ENCODE measurements at places on chromosomes 2 and 18.

DNA sequence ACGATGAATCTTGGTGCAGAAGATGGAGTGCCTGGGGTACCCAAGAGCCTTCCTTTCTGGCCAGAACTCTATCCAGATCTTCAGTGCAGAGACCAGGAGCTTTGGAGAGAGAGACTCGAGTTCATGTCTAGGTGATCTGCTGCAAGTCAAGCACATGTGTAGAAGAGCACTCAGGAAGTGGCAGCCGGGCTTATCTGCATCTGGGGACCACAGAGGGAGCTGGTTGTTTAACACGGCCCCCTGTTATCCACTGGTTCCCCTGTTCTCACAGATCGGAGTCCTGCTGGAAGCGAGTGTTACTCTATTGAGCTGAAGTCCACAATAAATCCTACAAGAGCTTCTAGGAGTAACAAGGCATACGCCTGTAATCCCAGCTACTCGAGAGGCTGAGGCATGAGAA, 128.3 kb downstream of the ACOXL start:
- no peak for DNase-seq

DNA sequence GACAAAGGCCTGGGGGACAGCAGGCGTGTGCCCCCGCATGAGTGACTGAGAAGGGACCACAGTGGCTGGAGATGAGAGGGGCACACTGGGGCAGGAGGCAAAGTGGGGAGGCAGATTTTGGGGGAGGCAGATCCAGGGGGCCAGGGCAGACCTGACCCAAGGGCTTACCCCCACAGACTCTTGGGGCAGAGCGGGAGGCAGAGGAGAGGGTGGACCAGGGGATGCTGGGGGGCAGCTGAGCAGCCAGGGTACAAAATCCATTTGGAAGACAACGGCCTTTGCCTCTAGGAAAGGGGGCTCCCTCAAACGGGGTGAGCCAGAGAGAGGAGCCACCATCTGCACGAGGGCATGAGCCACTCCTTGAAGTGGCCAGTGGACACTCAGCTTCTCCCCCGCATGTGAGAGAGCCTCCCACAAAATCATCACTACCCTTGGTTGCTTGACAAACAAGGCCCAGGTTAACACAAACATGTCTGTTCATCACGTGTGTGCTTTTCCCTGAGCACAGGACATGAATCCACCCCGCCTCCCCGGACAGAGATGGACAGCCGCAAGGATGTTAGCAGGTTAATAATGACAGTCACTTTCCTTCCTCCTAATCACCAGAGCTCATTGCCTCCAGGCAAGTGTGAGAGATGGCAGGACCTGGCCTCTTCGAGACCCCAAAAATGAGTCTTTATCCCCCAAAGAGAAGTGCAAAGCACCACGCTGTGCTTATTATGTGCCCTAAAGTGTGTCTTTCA, 72.0 kb upstream of the RAB6C start:
- no peak for DNase-seq

DNA sequence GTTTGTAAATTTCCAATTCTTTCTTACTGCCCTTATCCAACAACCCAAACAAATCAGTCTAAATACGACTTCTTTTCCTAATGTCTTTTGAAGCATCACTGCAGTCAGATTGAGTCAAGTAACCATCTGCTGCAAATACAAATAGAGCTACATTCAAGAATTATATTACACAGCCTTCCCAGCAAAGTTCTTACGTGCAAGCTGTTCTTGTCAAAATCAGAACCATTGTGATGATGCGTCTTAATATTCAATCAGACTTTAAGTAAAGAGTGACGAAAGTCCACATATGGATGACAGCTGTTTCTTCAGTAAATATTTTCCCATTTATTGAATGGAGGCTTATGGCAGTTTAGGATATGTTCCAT, 943.8 kb downstream of the LRP1B start:
- DNase-seq: no peak

GRCh38 chr2:28607730-28608499, 112.1 kb downstream of the PLB1 start:
- DNase-seq: no peak

DNA sequence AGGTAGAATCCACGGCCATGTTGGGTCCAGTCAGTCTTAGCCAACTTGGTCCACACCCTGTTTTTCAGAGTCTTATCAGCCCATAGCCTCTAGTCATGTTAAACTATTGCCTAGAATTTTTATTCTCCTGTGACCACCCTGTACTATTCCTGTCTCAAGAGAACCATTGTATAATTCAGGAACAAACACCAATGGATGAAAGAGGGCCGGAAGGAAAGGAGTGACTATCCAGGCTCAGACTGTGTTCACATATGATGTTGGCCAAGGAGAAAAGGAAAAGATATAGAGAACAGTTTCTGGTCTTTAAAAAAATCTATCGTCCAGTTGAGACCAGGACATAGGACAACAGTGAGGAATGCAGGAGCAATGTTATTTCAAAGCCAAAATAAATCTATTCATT, 82.9 kb upstream of the SETBP1 start:
- no peak for DNase-seq
